Fibroblast of upper back skin (primary cell): ENCODE measurements at places on chromosomes 16 and 17.

DNA sequence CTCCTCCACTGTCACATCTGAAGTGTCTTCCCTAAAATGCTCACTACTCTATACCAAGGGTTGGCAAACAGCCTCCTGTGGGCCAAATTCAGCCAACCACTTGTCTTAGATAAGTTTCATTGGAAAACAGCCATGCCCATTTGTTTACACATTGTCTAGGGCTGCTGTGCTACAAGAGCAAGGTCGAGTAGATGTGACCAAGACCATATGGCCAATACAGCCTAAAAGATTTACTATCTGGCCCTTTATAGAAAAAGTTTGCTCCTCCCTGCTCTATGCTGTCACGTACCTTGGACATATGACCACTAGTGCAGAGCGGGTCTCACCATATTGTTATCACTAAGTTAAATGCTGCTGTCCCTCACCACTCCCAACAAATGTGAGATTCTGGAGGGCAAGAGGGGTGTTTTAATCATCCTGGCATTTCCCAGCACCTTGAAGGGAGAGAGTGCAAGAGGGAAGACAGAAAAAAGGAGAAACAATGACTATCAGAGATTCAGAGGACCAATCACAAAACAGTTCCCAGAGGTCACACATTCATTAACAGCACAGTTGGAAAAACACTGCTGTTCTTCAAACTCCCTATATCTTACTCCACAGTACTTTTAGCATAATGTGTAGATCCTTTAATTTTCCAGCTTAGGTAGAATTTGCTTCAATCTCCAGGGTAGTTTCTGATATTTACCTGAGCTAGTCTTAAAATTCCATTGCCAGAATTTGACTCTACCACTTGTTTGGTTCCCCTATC, 13.2 kb downstream of the LSM12 start:
- no peak for DNase-seq

- peak; percentile 99 for DNase-seq
Measured at GRCh38 chr16:24635900-24636610, 93.4 kb upstream of the TNRC6A start.

- no peak for DNase-seq
Measured at GRCh38 chr16:85570213-85570734, 42.8 kb upstream of the GSE1 start.

GRCh38 chr16:70774261-70774660, 26.7 kb downstream of the VAC14 start:
- no peak for DNase-seq

- DNase-seq, result no peak
Measured at GRCh38 chr17:11366272-11366850, 125.3 kb downstream of the SHISA6 start.

- DNase-seq, result no peak
Measured at GRCh38 chr16:9259914-9260608, 168.6 kb downstream of the HAPSTR1 start.
